ENCODE measurements at places on chromosomes 7 and 10.

DNA sequence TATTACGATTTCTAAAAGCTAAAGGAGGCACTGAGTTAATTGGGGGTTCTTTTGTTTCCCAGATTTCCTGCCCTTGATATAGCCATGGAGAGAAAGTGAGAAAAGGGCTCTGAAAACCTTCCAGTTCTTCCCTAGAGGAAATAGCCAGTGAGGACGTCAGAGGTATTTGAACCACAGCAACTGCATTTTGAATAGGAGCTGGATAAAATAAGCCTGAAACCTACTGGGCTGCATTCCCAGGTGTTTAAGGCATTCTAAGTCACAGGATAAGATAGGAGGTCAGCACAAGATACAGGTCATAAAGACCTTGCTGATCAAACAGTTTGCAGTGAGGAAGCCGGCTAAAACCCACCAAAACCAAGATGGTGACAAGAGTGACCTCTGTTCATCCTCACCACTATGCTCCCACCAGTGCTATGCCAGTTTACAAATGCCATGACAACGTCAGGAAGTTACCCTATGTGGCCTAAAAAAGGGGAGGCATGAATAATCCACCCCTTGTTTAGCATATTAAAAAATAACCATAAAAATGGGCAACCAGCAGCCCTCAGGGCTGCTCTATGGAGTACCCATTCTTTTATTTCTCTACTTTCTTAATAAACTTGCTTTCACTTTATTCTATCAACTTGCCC, 85.1 kb upstream of the FRMD4A start:
- DNase-seq, result no peak

DNA sequence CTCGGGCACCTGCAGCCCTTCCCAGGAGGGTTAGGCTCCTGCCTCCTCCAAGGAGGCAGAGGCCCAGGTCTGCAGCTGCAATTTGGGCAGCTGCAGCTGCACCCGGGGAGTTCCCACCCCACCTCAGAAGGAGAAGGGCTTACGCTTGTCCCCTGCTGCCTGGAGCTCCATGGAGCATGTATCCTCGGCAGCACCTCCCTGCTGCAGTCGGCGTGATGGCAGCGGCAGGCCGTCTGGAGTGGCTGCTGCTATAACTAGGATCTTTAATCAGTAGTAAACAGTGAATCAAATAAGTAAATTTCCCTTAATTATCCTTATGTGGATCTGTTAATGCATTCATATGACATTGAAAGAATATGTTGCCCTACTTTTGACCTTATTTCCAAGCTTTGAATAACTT, 167.0 kb downstream of the PON1 start:
- DNase-seq, result no peak

DNA sequence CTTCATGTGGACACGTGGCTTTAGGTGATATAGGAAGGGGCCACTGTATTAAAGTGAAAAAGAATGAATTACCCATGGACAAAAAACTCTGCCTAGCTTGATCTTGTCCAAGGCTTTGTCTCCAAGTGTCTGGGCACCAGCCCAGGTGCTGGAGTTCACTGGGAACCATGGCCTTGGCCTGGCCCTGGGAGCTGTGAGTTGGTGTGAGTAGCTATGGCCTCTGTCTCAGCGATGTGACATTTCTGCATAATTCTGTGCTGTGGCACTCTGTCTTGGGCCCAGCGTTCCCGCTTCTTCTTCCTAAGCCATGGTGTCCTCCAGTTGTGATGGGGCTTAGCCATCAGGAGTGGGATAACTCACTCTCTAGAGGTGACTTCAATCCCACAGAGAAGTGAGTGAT, 119.0 kb upstream of the PPP2R2D start:
- no peak for DNase-seq

GRCh38 chr10:80451132-80451531, 3.0 kb upstream of the TSPAN14 start:
- no peak for DNase-seq

DNA sequence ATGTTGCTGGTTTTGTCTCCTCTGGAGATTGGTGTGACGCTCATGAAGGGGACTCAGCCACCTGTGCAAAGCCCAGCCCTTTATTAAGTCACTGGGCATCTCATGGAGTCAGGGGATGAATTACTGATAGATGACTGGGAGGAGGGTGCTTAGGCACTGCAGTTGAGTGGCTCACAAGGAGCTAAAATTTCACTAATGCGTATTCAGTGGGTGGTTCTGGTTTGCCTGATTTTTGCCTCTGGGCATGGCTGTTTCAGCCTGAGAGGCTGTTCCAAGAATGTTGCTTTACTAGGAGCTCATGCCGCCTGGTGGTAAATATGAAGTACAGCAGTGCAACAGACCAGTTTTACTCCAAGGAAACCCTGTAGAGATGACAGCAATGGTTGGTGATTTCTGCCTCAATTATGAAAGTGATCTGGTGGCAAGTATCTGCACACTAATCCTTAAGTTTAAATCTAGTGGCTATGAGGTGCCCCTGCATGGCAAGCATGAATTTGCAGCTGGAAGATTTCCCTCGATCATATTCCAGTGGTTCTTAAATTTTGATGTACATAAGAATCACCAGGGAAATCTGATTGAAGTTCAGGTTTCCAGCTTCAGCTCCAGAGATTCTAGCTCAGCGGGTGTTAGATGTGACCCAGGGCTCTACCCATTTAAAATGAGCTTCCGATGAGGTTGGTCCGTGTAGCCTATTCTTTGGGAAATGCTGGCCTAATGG, 19.9 kb downstream of the ACTA2 start:
- peak; percentile 27 for DNase-seq

Measured in activated naive CD4-positive, alpha-beta T cell treated with anti-CD3 and anti-CD28 coated beads, Interleukin-2, amount 50 U/mL, for 16 hours (primary cell).